ENCODE measurements at places on chromosomes 6 and 20.

DNA sequence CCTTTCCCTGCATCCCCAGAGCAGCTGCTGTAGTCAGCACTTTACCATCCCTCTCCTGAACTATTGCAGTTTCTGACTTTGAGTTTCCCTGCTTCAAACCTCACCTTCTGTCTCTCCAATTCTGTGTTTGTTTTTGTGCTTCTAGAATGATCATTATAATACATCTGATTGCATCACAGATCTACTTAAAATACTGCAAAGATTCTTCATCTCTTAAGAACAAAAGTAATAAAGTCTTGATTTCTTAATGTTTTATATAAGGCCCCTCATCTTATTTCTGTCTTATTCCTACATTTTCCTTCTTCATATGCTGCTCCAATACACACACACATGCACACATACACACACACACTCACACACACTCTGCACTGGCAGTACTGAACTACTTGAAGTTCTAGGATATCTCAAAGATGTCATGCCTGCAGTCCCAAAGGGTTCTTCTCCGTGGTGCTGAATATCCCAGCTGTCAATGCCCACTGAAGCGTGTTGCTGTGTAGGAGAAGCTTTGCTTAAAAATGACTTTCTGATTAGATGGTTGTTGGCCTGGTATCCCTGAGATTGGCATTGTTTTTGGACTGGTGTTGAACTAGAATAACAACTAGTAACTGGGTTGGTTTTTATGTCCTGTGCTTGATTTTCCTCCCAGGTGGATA is 97.2 kb downstream of the MAP3K4 start:
- DNase-seq: no peak

DNA sequence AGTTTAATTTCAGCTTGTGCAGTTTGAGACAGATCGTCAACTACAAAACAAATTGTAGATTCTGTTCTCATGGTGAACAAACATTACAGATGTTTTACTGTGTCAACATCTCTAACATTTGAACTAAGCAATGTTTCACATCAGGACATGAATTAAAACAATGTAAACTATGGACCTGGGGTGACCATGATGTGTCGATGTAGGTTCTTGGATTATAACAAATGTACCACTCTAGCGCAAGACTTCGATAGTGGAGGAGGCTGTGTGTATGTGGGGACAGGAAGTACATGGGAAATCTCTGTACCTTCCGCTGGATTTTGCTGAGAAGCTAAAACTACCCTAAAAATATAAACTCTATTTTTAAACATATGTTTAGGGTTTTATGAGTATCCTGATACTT is 17.1 kb downstream of the HIVEP2 start:
- no peak for DNase-seq

GRCh38 chr6:52571099-52571755 is 5.6 kb downstream of the TRAM2 start:
- DNase-seq: no peak

DNA sequence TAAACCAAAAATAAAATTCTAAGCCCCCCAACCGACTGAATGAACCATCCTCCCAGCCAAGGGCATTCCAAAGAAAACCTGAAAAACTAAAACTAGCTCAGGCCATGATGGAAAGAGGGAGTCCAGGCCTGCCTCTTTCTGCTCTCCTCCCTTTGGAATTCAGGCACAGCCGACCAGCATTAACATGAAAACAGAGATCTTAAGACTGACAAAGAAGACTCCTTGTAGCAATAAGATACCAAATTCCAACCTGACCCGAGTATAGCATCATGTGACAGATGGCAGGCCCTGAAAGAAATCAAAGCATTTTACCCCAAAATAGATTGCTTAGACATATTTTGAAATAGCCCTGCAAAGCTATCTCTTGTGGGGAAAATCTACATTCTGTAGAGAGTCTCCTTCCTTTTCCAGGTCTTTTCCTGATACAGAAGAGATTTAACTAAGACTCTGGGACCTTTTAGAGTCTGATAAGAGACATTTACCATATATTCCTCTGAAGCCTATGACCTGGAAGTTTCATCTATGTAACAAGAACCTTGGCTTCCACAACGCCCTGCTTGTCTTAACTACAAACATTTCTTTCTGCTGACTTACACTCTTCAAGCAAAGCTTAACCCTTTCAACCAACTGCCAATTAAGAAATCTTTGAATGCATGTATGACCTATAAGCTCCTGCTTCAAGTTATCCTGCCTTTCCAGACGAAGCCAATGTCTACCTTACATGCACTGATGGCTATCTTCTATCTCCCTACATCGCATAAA is 22.2 kb upstream of the TXLNB start:
- no peak for DNase-seq

DNA sequence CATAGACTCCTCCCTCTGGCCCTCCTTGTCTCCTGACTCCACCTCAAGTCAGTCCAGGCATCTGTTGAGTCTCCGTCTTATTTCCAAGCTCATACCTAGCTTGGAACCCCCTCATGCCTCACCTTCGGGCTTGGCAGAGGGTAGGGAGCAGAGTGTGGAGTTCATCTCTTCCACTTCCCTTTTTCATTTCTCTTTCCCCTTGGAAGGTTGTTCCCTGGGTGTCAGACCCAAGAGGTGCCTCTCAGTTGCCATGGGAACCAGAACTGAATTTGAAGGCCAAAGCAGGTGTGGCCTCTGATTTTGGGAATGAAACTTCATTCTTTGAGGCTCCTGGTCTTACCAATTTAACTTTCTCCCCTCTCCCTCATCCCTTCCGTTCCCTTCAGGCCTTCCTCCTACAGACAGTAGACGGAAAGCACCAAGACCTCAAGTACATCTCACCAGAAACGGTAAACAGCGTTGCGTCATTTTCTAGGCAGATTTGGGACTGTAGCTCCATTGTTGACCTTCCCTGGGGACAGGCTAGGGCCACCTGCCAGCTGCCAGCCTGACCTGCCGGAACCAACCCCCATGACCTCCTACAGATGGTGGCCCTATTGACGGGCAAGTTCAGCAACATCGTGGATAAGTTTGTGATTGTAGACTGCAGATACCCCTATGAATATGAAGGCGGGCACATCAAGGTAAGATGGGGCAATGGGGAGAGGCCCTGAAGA is 6.6 kb downstream of the CDC25B start:
- DNase-seq: no peak

GRCh38 chr6:39444479-39445019 is 122.0 kb upstream of the KCNK16 start:
- no peak for DNase-seq

DNA sequence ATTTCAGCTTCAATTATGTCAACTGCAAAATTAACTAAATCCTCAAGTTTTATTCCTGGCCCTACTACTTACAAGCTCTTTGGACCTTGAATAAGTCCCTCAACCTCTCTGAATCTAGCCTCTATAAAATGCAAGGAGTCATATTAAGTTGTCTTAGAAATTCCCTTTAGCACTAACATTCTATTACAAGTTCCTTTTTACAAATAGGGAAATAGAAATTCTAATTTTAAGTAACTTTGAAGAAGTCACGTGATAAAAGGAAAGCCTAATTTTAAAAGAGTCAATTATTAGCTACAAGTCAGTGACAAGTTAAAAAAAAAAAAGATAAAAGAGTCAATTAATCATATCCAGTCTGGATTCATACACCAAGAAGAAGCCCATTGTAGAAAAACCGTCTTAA is 24.6 kb upstream of the GTF3C6 start:
- DNase-seq: no peak

- DNase-seq: no peak
These were observed 553.0 kb upstream of the ADGRB3 start for GRCh38 chr6:68082086-68082485.

GRCh38 chr20:12040261-12040660 is 122.6 kb downstream of the BTBD3 start:
- no peak for DNase-seq

DNA sequence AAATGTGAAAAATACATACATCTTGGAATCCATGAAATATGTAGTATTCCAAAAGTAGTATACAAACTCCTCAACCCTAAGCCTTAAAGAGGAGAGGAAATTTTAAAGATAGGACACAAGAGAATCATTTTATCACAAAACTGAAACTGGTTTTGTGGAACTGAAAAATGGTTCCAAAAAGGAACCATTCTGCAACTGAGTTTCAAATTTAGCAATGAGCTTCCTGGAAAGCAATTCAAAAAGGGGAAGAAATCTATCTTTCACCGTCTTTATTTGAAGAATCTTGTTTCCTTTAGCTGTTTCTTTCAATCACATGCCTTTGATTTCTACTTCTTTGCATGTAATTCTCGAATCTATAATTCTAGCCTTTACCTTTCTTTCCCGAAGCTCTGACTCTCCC is 32.2 kb upstream of the LAMP5 start:
- no peak for DNase-seq

DNA sequence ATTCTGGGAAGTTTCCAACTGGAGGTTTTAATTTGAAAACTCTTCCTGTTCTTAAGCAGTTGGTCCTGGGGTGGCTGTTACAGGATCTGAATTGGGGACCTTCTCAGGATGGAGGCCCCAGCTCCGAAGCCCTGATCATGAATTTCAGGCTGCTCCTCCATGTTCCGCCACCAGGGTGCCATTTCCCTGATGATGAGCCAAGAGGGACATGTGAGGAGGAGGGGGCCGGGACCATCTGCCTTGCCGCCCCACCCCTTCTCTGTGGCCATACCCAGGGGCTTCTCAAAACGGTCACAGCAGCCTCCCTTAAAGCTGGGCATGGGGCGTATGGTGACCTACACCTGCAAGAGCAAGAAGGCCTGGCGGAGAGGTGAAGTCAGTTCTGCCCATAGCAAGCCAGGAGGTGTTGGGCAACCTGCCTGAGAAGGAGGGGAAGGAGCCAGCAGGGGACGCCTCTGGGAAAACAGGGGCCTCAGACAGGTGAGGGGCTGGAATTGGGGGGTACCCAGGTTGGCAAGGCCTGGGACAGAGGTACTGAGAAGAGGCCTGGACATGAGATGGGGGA is 3.6 kb upstream of the BAK1 start:
- DNase-seq: no peak

DNA sequence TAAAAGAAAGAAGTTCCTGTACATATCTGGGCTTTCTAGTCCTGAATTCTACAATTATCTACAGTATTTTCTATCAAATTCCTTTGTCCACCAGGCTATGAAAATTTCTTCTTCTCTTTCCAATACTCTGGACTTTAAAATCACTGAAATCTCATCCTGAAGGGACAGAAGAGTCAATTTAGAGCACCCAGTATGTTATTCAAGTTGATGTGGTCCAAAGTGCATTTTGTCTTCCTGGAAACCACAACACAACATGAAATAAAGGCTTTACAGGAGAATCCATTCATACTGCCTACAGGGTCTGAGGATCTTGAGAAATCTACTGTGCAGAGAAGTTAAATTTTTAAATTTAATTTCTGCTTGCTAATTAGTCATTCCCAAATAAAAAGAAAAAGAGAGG is 94.9 kb upstream of the ADGRF1 start:
- no peak for DNase-seq

DNA sequence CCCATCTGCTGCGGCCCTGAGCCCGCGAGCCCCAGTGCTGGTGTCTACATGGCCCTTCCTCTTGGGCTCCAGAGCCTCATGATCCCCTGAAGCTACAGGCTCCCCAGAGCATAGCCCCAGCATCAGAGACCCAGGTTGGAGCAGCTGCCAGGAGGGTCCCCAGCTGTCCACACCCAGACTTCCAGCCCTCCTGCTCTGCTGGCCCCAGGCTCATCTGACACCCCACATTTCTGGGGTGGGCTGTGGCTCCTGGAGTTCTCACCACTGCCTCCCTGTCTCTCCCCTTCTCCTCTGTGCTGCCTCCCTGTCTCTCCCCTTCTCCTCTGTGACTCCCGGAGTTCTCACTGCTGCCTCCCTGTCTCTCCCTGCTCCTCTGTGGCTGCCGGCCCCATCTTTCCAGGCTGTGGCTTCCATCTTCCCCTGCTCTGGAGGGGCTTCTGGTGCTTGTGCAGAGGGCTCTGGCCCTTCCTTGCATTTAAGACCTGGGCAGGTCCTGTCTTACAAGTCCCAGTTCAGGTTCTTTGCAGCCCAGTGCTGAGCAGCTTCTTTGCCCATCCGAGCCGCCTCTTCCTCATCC is 108.1 kb downstream of the ERMARD start:
- DNase-seq: no peak

- DNase-seq: no peak
These were observed 19.3 kb upstream of the OSTM1 start for GRCh38 chr6:108093781-108094300.

- DNase-seq: no peak
These were observed 21.7 kb downstream of the GGT7 start for GRCh38 chr20:34850969-34851368.

- DNase-seq: no peak
These were observed 131.5 kb upstream of the F13A1 start for GRCh38 chr6:6452002-6452401.

- no peak for DNase-seq
These were observed 39.3 kb downstream of the PMEPA1 start for GRCh38 chr20:57670288-57671071.

DNA sequence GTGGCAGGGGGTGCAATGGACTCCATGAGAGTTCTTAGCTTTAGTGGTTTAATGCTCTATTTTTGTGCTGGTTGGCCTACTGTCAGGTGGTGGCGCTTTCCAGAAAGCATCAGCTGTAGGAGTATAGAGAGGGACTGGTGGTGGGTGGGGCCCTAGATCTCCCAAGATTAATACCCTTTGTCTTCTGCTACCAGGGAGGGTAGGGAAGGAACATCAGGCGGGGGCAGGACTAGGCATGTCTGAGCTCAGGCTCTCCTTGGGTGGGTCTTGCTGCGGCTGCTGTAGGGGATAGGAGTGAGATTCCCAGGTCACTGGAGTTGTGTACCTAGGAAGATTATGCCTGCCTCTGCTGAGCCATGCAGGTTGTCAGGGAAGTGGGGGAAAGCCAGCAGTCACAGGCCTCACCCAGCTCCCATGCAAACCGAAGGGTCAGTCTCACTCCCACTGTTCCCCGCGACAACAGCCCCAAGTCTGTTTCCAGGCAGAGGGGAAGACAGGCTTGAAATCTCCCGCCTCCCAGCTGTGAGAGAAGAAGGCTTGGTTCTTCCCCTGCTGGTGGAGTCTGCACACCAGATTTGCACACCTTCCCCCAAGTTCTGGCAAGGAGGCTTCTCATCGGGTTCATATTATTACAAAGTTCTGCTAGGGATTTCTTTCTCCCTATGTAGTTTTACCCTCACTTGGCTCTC is 46.7 kb upstream of the PKIB start:
- DNase-seq: no peak

GRCh38 chr6:128172752-128173682 is 272.2 kb upstream of the THEMIS start:
- no peak for DNase-seq

DNA sequence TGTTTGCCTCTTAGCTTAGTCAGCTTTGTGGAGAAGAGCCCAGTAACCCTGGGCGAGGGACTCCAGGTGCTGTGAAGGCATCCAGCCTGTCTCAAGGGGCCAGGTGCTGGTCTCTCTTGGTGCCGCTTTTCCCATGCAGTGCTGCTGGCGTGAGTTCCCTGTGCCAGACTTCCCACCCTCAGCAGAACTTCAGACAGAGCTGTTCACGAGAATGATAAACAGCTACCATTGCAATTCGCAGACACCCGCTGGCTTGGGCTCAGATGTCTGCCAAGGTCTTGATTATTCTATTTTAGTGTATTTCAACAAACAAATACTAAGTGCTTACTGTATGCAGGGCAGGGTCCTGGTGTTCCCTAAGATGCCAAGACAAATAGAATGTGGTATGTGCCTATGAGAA is 57.7 kb downstream of the RNF217 start:
- DNase-seq: no peak
